ENCODE measurements at places on chromosomes 16 and 17.

GRCh38 chr16:30637944-30638343 is 12.8 kb upstream of the PRR14 start:
- DNase-seq, result no peak

GRCh38 chr17:81980707-81981343 is 3.4 kb downstream of the ASPSCR1 start:
- no peak for DNase-seq

DNA sequence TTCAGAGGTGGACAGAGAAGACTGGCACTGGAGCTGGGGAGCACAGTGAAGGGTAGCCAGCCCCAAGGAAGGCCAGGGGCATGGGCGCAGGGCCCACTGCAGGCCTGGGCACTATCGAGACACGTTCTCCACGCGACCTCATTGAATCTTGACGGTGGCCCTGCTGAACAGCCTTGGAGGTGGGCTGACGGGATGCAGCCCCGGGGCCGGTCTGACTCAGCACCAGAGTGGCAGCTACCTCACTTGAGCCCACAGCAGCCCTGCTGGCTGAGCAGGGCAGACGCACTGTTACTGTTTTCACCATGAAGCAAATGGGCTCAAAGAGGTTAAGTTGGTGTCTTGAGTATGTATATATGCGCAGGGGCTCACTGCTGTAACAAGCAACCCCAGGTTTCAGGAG is 78.8 kb upstream of the FOXF1 start:
- no peak for DNase-seq

GRCh38 chr17:80682372-80682771 is 137.7 kb downstream of the RPTOR start:
- DNase-seq, result no peak

- DNase-seq, result no peak
These were observed 5.8 kb downstream of the WIPF2 start for GRCh38 chr17:40224718-40225550.

- no peak for DNase-seq
These were observed 8.0 kb downstream of the TBC1D24 start for GRCh38 chr16:2482708-2483534.

GRCh38 chr17:50572541-50572940 is 12.0 kb downstream of the CACNA1G start:
- no peak for DNase-seq

DNA sequence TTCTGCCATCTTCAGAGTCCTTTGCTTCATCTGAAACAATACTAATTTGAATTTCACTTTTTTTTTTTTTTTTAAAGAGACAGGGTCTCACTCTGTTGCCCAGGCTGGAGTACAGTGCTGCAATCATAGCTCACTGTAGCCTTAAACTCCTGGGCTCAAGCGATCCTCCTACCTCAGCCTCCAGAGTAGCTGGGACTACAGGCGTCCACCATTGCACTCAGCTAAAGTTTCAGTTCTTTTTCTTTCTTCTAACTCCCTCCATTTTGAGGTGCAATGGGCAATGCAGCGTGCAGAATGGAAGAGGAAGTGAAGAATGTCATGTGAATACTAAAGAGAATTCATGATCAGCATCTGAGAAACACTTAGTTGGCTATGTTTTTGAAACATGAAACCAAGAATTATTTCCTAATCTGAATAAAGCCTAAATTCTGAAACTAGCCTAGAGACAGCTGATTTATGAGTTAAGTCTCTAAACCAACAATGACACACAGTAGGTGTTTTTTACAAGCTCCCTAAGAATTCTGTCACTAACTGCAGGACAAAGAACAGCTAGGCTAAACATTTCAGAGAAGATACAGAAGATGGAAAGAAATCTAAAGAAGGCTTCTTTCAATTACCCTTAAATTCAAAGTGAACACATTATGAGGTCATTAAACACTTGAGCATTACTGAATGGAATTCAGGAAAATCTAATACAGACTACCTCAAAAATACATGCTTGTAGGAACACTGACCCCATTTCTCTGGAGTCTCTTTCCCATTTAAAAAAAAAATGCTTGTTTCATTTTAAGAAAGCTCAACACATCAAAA is 21.0 kb downstream of the SNN start:
- DNase-seq, result no peak

- no peak for DNase-seq
These were observed 38.5 kb downstream of the MBTD1 start for GRCh38 chr17:51221322-51221721.

- DNase-seq, result no peak
These were observed 850 bp upstream of the PNMT start for GRCh38 chr17:39667262-39667944.

- no peak for DNase-seq
These were observed 92.8 kb downstream of the IRX3 start for GRCh38 chr16:54193665-54194333.

- DNase-seq, result no peak
These were observed 25.7 kb downstream of the PHKB start for GRCh38 chr16:47486856-47487255.

DNA sequence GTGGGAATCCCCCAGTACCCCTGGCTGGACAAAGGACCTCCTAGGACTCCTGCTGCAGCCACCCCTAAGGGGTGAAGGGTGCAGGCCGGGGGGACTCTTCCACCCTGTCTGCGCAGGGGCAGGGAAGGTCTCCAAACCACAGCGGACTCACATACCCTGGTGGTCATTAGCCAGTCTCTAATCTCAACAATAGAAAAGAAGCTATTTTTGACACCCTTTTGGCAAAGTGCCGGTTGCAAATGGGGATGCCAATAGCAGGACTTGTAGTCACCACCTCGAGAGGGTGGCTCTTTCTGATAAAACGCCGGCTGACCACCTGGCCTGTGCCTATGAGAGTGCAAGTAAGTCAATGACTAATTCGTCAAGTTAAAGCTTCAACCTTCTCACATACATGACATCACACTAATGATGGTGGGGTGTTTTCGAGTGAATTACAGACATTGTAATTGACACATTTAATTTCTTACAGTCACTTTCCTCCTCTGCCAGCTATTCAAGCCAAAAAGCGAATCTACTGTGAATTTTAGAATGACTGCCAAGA is 23.1 kb upstream of the DNAH17 start:
- DNase-seq, result no peak

- DNase-seq, result no peak
These were observed 47.9 kb downstream of the SETD6 start for GRCh38 chr16:58563235-58563634.

DNA sequence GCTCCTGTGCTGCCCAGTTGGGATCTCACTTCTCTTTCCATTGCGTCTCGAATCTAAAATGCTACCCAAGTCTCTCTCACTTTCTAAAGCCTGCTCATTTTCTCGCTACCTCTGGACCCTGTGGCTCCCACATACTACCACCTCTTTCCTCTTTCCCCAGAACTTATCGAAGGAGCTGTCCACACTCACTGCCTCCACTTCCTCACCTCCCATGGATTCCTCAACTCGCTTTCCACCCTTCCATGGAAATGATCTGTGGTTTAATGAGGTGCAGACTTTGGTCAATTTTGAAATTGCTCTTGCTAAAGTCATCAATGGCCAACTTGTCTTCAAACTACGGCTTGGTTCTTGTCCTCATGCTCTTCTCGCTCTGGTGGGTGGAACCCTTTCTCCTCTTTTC is 37.2 kb upstream of the ETV4 start:
- DNase-seq, result no peak

DNA sequence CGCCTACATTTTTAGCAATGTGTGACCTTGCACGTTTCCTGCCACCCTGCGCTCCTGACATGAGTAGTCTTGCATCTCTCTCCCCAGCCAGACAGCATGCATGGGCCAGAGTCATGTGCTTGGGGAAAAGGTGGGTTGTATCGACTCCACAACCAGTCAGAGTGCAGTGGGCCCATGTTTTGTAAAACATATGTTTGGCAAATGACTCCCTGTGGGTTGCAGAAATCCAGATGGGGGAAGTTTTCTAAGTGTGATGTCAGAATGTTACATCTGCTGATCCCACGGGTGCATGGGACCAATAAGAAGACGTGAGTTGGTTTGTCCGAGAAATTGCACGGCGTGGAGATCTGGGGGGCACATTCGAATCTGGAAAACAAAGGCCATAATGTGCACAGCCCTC is 147.1 kb downstream of the FOXL1 start:
- no peak for DNase-seq

GRCh38 chr17:78883089-78883532 is 19.9 kb downstream of the CEP295NL start:
- DNase-seq, result no peak

DNA sequence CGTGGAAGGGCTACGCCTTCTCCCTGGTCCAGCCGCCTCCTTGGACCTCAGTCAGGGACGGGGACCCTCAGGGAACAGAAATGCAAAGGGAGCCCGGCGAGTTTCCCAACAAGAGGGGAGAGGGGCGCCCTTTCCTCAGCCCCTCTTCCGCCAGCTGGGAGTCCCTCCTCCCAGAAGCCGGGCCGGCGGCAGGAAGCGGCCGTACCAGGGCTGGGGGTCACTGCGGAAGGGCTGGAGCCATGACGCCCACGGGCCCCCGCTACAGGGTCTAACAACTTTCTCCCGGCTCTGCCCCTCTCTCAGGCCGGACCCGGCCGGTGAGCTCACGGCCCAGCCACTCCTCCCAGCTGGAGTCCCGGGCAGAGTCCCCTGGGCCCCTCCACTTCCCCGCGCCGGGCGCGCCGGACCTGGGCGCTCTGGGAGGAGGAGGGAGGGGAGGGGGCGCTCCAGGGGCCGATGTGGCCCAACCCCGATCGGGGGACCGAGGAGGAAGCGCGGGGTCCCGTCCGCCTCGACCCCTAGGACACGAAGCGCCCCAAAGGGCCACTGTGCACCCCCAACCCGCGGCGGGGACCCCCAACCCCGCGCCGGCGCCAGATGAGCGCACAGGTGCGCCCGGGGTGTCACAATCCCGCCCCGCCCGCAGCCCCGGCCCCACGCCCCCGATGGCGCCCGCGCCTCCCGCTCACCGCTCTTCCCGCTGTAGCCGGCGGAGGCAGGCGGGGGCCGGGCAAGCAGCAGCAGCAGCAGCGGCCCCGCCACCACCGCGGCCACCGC is 578 bp downstream of the PGAP6 start:
- DNase-seq, result no peak

GRCh38 chr16:22638393-22639206 is 127.9 kb downstream of the NPIPB5 start:
- no peak for DNase-seq

DNA sequence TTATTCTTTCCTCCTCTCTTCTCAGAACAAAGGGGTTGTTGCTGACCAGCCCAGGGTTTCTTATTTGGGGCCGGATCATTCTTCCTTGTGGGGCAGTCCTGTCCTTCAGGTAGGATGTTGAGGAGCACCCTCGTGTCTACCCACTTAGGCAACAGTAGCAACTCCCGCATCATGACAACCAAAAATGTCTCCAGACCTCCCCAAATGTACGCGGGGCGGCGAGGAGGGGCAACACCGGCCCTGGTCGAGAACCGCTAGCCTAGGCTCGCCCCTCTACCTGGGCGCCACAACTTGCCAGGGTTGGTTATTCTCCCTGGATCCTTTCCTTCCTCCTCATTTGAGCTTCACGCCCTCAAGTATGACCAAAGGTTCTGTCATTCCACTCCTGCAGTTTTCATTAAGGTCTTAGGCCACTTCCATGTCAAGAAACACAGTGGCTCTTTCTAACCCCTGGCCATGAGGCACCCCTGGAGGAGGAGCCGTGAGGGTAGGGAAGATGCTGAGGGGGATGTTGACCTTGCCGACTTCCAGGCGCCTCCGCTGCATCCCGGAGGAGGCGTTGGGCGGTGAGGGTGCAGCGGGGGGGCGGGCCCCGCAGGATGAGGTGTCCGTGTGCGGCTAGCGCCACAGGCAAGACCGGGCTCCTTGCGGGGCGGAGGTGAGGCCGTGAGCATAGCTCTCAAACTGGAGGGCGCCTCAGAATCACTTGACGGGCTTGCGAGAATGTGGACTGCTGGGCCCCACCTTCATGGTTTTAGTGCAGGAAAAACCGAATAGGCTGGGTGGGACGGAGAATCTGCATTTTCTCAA is 712 bp upstream of the SPECC1 start:
- no peak for DNase-seq

GRCh38 chr16:46629331-46630219 is 8.4 kb upstream of the SHCBP1 start:
- no peak for DNase-seq

DNA sequence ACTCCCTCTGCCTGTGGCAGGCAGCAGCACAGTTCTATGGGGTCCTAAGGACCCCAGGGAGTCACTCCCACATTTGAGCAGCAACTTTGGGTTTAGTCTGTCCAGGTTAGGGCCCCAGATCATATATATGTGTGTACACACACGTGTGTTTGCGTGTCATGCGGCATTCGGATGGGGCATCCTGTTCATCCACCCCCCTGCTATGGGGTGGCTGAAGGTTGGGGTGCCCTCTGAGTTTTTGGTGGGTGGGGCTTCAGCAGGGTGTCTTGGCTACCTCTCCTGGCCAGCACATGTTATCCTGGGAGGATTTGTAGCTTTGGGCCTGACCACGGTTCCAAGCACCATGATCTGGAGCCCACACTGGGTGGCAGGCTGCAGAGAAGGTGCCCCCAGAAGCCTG is 100.7 kb downstream of the RAB11FIP4 start:
- no peak for DNase-seq

GRCh38 chr17:77109764-77110359 is 30.9 kb upstream of the SEC14L1 start:
- DNase-seq, result no peak

GRCh38 chr17:50514936-50515702 is 6.9 kb downstream of the MYCBPAP start:
- no peak for DNase-seq

GRCh38 chr17:83125515-83126274 is 46.3 kb downstream of the METRNL start:
- no peak for DNase-seq

DNA sequence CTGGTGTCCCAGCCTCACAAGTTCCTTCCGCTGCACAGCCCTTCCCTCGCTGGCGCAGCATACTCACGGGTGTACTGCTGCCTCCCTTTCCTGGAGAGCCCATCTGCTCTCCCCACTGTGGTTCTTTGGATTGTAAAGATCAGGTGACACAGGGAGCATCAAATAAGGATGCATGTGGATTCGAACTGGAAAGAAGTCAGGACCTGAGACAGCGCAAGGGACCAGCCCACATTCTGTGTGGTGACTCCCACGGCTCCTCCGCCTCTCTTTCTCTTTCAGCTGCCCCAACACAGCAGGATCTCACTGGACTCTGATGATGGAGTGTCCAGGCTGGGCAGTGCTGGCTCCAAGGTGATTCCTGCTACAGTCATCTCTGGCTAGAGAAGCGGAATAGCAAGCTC is 8.1 kb downstream of the LDAF1 start:
- no peak for DNase-seq
